Activated effector memory CD4-positive, alpha-beta T cell treated with anti-CD3 and anti-CD28 coated beads, Interleukin-2, amount 50 U/mL, for 16 hours (primary cell): ENCODE measurements at places on chromosomes 2 and 18.

DNA sequence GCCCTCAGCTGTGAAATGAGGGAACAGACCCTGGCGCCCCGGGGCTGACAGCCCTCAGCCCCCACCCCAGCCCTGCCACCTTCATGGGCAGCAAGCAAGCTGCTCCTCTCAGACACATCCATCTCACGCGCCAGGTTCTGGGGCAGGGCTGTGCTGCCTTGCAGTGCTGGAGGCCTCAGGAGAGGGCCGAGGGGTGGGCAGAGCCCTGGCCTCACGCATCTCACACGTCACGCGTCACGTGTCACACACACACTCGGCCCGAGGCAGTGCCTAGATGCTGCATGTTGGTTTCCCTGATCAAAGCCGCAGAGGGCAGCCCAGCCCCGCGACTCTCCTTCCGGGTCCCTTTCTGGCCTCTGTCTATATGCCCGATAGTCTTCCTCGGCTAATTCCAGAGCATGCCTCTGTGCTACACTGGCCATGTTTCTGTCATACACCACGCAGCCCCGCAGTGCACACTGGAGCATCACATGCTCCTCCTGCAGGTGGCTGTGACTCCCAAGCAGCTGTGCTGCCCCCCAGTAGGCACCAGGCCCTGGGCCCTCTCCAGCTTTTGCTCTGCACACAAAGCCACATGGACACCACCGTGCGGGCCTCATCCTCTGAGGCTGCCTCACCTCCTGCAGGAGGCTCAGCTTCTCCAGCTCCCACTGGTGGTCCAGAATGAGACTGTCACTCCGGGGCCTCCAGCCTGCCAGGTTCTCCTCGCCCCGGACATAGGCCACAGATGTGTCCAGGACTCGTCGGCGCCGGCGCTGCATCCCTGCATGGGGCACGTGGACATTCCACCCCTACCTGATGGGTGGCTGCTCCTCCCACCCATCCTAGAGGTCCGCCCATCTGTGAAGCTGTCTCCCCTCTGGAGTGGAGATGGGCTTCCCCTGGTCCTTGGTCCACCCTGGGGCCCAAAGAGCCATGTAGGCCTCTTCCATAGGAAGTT, 31.4 kb downstream of the AQP12A start:
- no peak for DNase-seq

DNA sequence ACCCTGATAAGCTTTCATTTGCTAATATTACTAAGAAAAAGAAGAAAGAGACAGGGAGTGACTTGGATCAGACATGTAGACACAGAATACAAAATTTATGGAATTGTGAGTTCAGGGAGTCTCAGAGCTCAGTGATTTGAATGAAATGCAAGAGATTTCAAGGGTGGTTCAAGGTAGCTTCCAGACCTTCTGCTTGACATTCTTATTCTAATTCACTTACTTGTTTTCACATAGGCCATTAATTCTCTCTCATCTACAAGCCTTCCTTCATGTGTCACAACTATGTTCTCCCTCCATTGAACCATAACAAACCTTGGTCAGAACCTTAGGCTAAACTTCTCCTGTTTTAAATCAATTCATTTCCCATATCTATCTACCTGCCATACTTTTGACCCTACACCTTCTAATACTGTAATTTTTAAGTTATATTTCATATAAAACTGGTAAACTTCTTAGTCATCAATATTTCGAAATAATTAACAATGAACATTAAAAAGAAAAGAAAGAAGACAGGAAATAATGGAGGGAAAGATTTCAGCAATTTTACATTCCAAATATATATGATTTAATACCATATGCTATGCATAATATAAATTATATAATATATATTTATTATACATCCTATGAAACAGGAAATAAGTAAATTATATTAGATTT, 139.2 kb upstream of the PDE1A start:
- no peak for DNase-seq

- DNase-seq = no peak
These were observed 218.0 kb upstream of the COPS8 start for GRCh38 chr2:236867441-236868260.

GRCh38 chr2:120770176-120770575, 34.5 kb downstream of the GLI2 start:
- peak; percentile 33 for DNase-seq

DNA sequence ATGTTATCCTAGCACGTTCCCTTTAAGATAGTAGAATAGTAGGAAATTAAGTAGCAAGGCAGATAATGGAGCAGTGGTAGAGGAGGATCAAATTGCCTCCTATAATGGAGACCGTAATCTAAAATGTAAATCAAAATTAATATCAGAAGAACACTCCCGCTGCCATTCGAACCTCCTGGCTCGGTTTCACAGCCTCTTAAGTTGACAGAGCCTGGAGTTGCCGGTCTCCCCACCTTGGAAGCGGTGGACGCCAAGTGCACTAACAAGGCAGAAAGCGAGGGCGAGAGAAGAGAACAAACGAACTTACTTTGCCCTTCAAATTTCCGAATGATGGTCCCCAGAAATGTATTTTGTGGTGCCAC, 450 bp downstream of the KCNH7 start:
- DNase-seq = no peak

DNA sequence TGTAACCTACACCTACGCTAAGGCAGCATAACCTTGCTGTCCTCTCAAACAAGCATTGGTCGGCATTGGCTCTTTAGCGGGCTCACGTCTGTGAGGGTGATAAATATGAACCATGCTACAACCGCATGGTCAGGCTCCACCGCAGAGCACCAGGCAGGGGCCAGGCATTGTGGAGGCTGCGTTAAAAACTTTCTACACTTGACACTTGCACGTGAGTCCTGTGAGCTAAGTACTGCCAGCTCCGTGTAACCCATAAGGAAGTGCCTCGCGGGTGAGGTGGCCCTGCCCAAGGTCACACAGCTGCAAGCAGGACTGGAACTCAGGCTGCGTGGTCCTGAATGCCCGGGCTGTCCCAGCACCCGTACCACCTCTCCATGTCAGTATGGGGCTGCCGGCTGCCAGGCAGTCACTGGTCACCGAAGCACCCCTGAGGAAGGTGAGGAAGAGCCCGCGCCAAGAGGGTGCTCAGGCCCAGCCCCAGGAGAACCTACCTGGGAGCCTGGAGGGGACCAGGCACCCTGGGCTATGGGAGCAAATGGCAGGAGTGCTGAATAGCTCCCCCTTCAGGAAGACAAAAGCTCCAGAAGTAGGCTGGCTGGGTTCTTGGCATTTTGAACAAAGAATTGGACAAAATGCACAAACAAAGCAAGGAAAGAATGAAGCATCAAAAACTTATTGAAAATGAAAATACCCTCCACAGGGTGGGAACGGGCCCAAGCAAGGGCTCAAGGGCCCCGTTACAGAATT, 271.1 kb upstream of the RAB6C start:
- no peak for DNase-seq

- no peak for DNase-seq
These were observed 59.1 kb upstream of the SLC14A2 start for GRCh38 chr18:45556222-45556621.

DNA sequence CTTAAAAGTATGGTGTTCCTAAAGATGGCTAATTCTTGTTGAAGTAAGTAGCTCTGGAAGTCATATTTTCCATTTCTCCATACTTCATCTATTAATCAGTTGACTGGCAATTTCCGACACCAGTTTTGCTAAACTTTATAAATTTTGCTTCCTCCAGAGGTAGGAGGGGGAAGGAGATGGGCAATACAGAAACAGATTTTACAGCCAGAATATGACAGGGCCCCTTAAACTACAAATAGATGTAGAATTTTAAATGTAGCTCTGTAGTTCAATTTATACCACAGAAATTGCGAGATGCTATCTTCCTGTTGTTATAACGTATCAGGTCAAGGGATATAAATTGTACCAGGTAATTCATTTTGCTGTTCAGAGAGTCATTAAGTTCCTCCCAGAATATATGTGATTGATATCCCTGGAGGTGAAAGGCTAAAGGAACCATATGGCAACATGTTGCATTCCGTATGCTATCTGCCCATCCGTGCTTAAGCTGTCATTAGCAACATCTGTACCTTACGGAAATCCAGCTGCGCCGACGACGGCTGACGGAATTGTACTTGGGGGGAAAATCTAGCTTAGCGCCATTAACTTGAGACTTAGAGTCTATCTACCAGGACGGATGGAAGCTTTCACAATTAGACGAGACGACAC, 8.4 kb upstream of the NR4A2 start:
- DNase-seq = peak; percentile 78

GRCh38 chr2:184174493-184175104, 423.7 kb upstream of the ZNF804A start:
- no peak for DNase-seq

GRCh38 chr2:220504938-220505503, 877.6 kb downstream of the SLC4A3 start:
- DNase-seq = no peak

DNA sequence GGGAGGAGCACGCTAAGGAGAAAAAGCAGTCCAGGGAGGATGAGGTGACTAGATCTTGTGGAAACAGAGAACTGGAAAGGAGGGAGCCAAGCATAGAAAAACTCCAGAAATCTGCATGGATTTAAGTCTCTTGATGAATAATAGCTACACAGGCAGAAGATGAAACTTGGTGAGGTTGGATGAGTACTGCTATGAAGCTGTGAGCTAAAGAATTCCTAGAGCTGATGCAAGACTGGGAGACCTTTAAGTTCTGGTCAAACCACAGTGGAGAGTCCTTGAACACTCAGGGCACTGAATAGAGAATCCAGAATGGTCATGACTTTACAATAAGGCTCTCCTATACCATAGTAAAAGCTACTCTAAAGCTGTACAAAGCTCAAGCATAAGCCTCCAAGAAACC, 18.4 kb upstream of the PIEZO2 start:
- DNase-seq = no peak

- no peak for DNase-seq
These were observed 13.1 kb downstream of the METAP1D start for GRCh38 chr2:172012677-172013391.

GRCh38 chr2:148764815-148765214, 110.2 kb upstream of the KIF5C start:
- no peak for DNase-seq

- DNase-seq = no peak
These were observed at the start of gene CTAGE1 for GRCh38 chr18:22417496-22418188. TSS of gene CTAGE1 (minus strand) at chr18:22417915. CDS start at chr18:22417811, 104 bp downstream.

GRCh38 chr2:27353762-27354596, 2.6 kb downstream of the GTF3C2 start:
- DNase-seq = no peak

- DNase-seq = no peak
These were observed 26.1 kb upstream of the SLC38A11 start for GRCh38 chr2:164981217-164981990.

DNA sequence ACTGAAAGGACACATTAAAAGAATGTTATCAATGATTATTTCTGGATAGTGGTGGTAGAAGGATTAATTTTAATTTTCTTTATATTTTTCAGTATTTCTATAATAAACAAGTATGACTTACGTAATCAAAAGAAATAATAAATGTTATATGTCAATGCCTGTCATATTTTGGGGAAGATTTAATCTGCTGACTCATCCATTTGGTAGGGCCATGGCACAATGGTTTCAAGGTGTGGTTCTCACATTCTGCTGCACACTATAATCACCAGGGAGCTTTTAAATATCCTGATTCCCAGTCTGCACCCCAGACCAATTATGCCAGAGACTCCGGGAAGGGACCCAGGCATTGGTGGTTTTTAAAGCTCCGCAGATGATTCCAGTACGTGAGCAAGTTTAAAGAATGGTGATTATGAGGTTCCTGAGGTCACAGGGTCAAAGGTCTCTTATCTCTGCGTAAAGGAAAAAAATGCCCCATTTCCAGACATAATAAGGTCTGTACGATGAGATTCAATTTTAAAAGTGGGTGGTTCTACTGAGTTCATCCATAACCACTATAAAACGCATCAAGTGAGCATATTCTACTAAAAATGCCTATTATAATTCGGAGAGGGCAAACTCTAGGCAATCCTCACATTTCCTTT, 27.2 kb downstream of the WIPF1 start:
- DNase-seq = no peak
